ENCODE measurements at places on chromosomes 16 and 17.

- no peak for DNase-seq
Observed at GRCh38 chr16:24308200-24308599, 52.1 kb downstream of the CACNG3 start.

GRCh38 chr17:50210240-50211225, 9.1 kb upstream of the COL1A1 start:
- DNase-seq, result no peak

DNA sequence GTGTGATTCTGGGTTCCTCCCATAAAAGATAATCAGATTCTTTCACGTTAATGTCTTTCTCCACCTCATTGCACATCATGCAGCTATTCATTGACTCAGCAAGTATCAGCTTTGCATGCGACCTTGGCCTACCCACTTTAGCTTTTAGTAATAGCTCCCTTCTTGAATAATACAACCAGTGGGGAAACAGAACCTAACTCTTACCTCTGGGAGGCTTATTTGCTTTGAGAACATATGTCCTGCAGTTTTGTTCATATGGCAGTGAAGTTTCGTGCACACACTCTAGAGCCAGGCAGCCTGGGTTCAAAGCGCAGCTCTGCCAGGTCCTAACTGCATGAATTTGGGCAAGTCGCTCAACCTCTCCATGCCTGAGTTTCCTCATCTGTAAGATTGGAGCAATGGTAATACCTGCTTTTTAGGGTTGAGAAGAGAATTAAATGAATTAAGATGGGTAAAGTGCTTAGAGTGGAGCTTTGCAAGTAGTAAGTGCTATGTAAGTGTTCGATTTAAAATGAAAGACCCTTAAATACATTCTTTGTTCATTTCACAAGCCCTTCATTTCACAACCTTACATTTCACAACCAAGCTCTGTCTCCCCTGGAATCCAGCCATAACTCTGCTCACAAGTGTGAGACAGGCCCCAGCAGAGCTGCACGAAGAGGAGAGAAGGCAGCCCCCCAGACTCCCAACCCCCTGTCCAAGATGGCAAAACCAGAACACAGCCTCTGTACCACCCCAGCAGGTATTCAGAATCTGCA, 29.3 kb downstream of the MAPT start:
- DNase-seq, result no peak

GRCh38 chr17:73746314-73747073, 102.2 kb upstream of the SDK2 start:
- no peak for DNase-seq

- no peak for DNase-seq
Observed at GRCh38 chr17:67107171-67107570, 62.8 kb downstream of the CACNG1 start.

GRCh38 chr17:73924909-73925186, 278.6 kb upstream of the RPL38 start:
- DNase-seq, result no peak

DNA sequence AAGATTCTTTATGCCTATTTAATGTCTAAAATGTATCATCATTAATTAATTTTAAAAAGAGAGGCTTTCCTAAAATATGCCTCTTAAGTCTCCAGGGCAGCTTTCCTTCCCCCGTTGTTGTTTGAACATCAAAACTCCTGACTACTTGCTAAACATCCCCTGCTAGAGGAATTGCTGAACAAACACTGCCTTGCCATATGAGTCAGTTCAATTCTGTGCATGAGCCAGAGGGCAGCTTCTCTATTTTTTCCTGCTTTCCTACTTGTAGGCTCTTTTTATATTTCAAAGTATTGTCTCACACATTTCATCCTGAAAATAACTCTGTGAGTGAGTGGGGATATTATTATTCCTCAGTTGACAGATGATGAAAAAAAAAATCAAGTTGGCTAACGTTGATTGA, 143.4 kb downstream of the HS3ST4 start:
- DNase-seq, result no peak

DNA sequence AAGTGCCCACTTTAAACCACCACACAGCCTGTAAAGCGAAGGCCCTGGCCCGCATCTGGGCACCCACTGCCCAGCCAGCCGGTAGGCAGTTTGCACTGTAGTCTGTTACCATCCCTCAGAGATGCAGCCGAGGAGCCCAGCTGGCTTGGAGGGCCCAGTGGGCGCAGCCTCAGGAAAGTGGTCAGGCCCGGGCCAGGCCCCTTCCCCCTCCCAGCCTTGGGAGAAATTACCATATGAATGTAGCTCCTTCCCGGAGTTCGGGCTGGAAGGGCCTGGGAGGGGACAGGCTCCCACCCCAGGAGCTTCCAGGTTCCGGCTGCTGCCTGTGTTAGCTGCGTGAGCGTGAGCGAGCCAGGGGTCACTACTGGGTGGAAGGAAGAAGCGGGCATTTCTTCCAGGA, 325.4 kb downstream of the SEC14L1 start:
- no peak for DNase-seq

- DNase-seq, result no peak
Observed at GRCh38 chr16:81908466-81909262, 102.6 kb downstream of the SDR42E1 start.

DNA sequence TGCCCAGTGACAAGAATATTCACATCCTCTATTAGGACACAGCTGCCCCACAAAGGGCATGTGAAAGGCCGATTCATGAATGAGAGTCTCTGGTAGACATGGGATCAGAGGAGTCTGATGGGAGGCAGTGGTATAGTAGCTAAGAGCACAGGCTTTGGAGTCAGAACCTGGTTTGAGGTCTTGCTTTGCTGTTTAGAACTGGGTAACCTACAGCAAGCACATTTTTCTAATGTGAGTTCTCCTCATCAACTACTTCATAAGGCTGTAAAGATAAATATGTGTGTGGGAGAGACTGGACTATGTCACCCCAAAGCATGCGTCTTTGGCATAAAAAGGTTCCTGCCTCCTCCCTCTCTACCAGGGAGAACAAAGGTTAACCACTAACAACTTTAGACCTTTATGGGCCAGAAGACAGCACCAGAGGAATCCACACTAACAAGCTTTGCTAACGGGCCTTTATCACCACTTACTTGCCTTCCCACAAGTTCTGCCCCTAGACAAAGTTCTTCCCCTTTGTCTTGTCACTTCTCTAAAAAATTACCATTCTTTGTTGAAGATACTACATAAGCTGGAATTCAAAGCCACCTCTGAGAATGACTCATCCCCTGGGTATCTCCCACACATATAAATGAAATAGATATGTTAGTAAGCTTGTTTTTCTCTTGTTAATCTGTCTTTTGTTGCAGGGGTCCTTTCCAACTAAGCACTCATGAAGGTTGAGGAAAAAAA, 21.1 kb downstream of the CDR2 start:
- DNase-seq, result no peak

- DNase-seq, result no peak
Observed at GRCh38 chr17:72860778-72861177, 231.7 kb downstream of the SLC39A11 start.

- DNase-seq, result no peak
Observed at GRCh38 chr16:8828541-8829165, 31.0 kb downstream of the PMM2 start.

- peak; percentile 89 for DNase-seq
Observed at GRCh38 chr17:82863941-82864712, 24.3 kb upstream of the ZNF750 start.

DNA sequence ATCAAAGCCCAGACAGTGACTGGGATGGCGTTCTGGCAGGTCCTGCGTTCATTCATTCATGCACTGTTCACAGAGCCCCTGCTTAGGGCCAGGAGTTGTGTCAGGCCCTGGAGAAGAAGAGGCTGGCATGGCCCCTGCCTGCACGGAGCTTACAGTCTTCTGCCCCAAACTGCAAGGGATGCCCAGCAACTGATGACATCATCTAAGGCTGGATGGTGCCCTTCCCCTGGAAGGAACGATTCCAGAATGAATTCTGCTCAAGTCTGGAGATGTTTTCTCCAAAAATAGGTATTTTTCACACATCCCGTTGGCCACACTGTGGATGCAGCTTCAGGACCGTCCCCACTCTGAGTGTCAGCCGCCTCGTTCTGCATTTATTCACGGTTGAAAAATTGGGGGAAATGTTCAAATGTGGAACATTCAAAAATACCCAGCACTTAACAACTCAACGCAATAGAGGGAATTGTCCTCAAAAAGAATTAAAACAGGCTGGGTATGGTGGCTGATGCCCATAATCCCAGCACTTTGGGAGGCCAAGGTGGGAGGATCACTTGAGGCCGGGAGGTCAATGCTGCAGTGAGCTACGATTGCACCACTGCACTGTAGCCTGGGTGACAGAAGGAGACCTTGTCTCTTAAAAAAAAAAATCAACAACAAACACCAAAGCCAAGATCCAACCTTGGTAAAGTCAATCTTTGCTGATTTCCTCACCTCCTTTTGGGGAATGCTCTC, 23.8 kb upstream of the CACNG5 start:
- no peak for DNase-seq
